Umbilical cord (tissue), 2 donors: ENCODE measurements at places on chromosomes 6 and 20. TPM values are rescaled to one million over a fixed set of nuclear protein-coding genes. Genes with fewer than 3 reads are reported as not detected.
A peak's percentile ranks its signal among the peaks of the same experiment; 100 is the strongest.

- no peak for DNase-seq
Observed at GRCh38 chr6:159754959-159755914, 6.6 kb upstream of the ACAT2 start.

Gene SH3BGRL2
- total RNA-seq, result 12.8 TPM

GRCh38 chr20:17835240-17835933 lies 133.2 kb downstream of the SNX5 start:
- DNase-seq, result peak; percentile 71

Gene PI3
- not detected for total RNA-seq

Gene DYNLT2
- 13.0 TPM for total RNA-seq

Gene CST2
- total RNA-seq, result not detected

DNA sequence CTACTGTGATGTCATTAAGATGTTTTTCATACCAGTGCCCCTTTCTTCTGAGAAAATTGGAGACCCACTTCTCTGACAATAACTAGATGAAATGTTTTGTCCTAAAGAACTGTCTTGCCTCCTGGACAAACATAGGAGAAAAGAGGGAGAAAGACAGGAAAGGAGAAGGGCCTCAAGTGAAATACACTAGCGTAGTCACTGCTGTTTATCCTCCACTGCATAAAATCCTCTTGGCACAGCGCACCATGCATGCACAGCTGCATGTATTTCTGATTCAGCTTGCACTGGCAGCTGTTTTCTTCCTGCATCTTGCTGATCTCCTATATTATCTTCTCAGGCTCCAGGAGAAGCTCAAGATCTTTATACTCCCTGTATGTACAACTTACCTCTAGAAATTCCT lies 158.0 kb upstream of the BMP5 start:
- peak; percentile 81 for DNase-seq
